ENCODE measurements at places on chromosomes 5 and 9.

DNA sequence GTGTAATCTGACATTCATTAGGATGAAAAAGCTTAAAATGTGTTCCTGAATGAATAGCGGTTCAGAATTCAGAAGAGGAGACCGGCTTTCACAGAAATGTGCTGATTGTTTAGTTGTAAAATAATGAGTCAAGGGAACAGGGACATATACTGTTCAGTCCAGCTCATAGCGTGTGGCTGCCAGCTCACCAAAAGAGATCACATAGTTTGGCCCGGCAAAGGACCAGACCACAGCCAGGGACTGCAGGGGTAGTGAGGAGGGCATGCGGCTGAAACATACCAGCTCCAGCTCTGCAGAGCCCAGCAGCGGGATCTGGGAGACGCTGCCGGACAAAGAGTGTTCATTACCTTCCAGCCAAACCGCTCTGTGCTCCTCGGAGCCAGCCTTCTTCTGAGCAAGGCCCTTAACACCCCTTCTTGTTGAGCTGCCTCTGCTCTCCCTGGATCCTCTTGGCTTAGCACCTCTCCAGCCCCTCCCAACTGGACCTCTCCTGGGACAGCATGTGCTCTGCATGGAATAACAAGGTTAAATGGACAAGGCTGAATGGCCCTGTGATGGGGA, 116.8 kb upstream of the CNTLN start:
- DNase-seq, result no peak
- H3K4me3 ChIP-seq, result no peak overlapping the region
- no peaks in the 10 kb centered on the region for H3K4me1 ChIP-seq
- H3K27ac ChIP-seq, result no peak overlapping the region
- no peaks in the 10 kb centered on the region for H3K27me3 ChIP-seq

DNA sequence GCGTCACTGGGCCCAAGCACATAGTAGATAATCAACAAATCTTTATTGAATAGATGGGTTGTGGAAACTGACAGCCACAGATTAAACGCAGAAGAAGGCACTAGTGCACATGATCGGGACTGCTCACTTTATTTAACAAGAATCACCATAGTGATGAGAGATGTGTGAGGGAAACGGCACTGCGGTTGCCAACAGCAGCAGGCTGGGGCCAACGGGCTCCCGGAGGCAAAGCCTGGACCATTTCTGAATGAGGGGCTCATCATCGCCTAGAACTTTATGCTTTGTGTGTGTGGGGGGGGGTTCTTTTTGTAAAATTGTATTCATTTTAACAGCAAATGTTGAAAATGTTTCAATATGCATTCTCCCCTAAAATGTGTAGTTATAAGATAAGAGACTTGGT, 61.9 kb upstream of the RUFY1 start:
- DNase-seq, result no peak
- H3K27me3 ChIP-seq, result no peaks in the 10 kb centered on the region
- no peaks in the 10 kb centered on the region for H3K36me3 ChIP-seq
- no peaks in the 10 kb centered on the region for H3K4me1 ChIP-seq
- H3K27ac ChIP-seq, result no peak overlapping the region

DNA sequence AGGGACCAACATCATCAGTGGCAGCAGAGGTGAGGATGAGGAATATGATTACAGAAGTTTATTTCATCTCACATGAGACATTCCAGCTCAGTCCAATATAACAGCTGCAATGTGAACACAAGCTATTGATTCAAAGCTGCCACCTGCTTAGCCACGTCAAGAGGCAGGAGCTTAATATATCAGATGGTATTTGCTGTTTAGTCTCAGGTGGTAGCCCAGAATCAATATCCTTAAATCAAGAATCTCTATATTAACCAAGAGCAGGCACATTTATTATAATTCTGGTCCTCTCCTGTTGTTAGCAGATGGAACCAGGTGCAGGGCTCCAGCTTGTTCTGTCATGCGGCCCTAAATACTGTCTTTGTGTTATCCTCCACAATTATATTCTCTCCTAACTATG, 431.6 kb downstream of the ICE1 start:
- no peaks in the 10 kb centered on the region for H3K4me1 ChIP-seq
- no peak overlapping the region for H3K27ac ChIP-seq
- no peak overlapping the region for H3K4me3 ChIP-seq
- no peaks in the 10 kb centered on the region for H3K36me3 ChIP-seq
- DNase-seq, result no peak

DNA sequence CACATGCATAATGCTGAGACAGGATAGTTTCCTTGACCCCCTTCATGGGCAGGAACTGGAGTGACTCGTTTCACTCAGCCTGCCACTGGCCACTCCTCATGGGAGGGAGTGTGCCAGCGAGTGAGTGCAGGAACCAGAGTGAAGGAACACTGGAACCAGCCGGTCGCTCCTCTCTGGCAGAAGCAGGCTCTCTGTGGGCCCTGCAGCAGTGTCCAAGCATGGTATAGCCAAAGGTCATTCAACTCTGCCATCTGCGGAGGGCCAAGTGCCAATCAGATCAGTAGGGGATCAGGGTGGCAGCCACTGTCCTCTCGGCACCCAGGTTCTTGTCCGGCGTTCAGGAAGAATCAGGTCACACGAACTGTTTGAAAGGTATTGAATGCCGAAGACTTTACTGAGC, 169.3 kb upstream of the PPP1R2B start:
- H3K27ac ChIP-seq, result no peak overlapping the region
- DNase-seq, result no peak
- H3K27me3 ChIP-seq, result peaks cover 5% of the 10 kb centered on the region

GRCh38 chr9:80931163-80931562, 758.2 kb downstream of the TLE1 start:
- H3K27ac ChIP-seq, result no peak overlapping the region
- no peaks in the 10 kb centered on the region for H3K4me1 ChIP-seq
- H3K4me3 ChIP-seq, result no peak overlapping the region
- no peaks in the 10 kb centered on the region for H3K27me3 ChIP-seq

DNA sequence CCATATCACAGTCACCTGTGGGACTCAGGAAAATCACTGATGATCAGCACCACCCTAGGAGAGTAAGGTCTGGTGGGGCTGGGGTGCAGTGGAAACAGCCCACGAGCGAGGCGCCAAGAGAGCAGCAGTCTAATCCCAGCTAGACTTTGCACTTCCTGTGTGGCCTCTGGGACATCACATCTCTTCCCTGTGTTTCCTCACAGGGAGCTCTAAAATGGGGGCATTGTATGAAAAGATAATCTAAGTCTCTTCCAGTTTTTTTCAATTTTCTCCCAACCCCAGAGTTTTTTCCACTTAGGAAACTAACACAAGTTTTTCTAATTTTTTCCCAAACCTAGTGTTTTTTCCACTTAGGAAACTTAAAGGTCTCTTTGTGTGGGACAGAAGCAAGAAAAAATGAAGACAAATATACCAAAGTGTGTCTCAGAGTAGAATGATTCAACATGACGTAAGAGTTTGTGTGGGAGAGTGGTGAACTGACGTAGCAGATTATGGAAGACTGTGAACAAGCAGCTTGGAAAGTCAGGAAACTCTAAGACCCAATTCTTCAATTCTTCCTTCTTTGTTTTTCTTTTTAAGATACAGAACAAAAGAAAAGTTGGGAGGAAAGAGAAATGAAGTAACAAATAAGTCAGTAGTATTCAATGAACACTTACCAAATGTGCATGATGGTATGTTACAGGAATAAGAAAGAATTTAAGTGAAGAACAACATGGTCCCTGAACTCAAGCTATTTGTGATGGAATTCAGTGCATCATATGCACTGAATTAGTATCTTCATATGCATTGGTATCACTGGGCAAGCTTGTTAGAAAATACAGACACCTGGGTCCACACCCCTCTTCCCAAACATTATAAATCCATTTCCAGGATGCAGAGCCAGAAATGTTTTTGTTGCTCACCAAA, 51.3 kb downstream of the LHFPL2 start:
- no peaks in the 10 kb centered on the region for H3K36me3 ChIP-seq
- no peaks in the 10 kb centered on the region for H3K27me3 ChIP-seq
- no peak overlapping the region for H3K4me3 ChIP-seq
- H3K4me1 ChIP-seq, result no peaks in the 10 kb centered on the region

DNA sequence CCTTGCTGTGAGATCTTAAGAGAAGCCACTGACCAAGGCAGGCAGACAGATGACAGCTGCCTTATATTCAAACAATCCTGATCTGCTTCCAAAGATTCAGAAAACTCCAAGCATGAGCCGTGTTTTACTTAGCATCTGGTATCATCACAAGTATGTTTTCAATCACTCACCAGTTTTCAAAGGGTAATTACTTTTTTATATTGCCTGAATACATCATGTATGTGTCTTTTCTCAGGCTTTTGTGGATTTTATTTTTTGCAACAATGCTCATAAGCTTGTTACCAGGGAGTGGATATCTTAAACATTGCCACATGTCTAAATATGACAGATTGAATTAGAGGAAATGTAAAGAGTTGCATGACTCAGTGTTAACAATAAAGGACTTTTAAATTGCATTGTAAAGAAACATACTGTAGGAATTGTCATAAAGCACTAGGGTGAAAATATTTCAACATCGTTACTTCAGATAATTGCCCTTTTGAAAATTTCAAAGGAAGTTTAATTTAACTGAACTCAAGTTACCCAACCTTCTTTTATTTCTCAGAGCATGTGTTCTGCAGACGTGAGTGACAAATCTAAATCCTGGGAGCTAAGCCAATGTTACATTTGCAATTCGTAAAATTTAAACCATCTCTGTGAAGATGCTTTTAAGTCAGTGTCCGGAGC, 326.1 kb downstream of the PLK2 start:
- no peak overlapping the region for H3K4me3 ChIP-seq
- H3K27ac ChIP-seq, result no peak overlapping the region
- H3K27me3 ChIP-seq, result no peaks in the 10 kb centered on the region
- no peaks in the 10 kb centered on the region for H3K4me1 ChIP-seq
- no peaks in the 10 kb centered on the region for H3K36me3 ChIP-seq

GRCh38 chr5:10339958-10340357, 13.5 kb upstream of the MARCHF6 start:
- DNase-seq, result no peak
- H3K27ac ChIP-seq, result no peak overlapping the region
- H3K4me1 ChIP-seq, result no peaks in the 10 kb centered on the region
- H3K4me3 ChIP-seq, result no peak overlapping the region
- peaks cover 3% of the 10 kb centered on the region for H3K27me3 ChIP-seq

- no peaks in the 10 kb centered on the region for H3K36me3 ChIP-seq
- H3K4me3 ChIP-seq, result no peak overlapping the region
- no peak overlapping the region for H3K27ac ChIP-seq
- peaks cover 4% of the 10 kb centered on the region for H3K4me1 ChIP-seq
- no peak for DNase-seq
Observed at GRCh38 chr5:174790906-174791305, 66.5 kb downstream of the MSX2 start.

DNA sequence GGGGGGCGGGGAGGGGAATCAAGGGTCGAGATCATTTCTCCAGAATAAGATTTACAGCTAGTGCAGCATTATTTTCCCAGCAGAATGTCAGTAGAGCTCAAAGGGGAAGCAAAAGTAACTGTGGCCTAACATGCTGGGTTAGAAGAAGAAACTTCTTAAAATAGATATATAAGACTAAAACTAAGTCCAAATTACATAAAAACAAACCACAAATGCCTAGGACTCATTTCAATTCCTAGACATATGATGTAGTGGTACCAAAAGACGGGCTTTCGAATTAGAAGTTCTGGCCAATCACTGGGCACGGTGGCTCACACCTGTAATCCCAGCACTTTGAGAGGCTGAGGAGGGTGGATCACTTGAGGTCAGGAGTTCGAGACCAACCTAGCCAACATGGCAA, 20.8 kb upstream of the MELK start:
- DNase-seq, result no peak
- H3K36me3 ChIP-seq, result no peaks in the 10 kb centered on the region
- H3K27me3 ChIP-seq, result no peaks in the 10 kb centered on the region
- no peak overlapping the region for H3K4me3 ChIP-seq
- H3K4me1 ChIP-seq, result no peaks in the 10 kb centered on the region
- H3K27ac ChIP-seq, result no peak overlapping the region

DNA sequence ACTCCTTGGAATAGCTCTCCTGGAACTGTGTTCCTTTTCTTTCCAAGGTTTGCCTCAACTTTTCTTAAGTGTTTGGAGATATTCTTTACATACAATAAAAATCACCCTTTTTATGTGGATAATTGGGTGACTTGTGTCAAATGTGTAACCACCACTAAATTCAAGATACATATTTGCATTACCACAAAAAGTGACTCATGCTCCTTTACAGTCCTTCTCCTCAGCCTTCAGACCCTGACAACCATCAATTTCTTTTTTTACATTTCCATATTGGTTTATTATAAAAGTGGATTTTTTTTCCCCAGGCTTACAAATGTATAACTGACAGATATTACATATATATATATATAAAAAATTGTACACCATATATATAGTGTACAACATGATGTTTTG, 372.0 kb upstream of the KCNN2 start:
- DNase-seq, result no peak
- no peaks in the 10 kb centered on the region for H3K36me3 ChIP-seq
- no peaks in the 10 kb centered on the region for H3K4me1 ChIP-seq
- no peak overlapping the region for H3K4me3 ChIP-seq
- no peaks in the 10 kb centered on the region for H3K27me3 ChIP-seq
- no peak overlapping the region for H3K27ac ChIP-seq

DNA sequence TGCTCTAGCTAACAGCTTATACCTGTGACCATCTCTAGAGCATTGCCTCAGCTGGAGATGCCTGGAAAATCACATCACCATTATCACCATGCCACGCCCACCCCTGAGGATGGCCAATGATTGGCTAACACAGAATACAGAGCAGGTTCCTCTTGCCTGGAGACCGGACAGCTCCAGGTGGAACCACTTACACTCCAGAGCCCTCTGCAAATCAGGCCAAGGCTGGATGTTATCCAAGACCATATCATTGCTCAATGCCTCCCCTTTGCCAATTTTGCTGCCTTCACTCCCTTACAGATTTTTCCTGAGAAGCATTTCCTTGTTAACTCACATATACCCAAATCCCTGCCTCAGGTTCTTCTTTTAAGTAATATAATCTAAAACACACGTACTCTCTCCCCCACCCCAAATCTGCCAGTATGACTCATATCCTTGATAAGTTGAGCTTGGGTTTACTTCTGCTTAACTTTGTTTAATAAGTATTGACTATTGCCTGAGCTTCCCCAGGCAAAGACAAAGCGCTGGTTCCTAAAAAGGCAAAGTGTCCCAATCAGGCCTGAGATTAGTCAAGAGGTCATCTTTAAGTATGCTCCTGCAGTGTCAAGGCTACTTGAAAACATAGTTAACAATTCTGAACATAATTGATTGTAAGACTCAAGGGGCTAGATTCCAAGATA, 309.6 kb downstream of the EPB41L4A start:
- no peaks in the 10 kb centered on the region for H3K4me1 ChIP-seq
- no peak overlapping the region for H3K27ac ChIP-seq
- no peaks in the 10 kb centered on the region for H3K36me3 ChIP-seq
- no peaks in the 10 kb centered on the region for H3K27me3 ChIP-seq

- peaks cover 3% of the 10 kb centered on the region for H3K4me1 ChIP-seq
- DNase-seq, result no peak
- no peak overlapping the region for H3K27ac ChIP-seq
- H3K4me3 ChIP-seq, result no peak overlapping the region
- no peaks in the 10 kb centered on the region for H3K27me3 ChIP-seq
Observed at GRCh38 chr5:143068712-143069111, 298.5 kb downstream of the ARHGAP26 start.

- no peak overlapping the region for H3K4me3 ChIP-seq
- no peaks in the 10 kb centered on the region for H3K27me3 ChIP-seq
- H3K27ac ChIP-seq, result no peak overlapping the region
- no peak for DNase-seq
Observed at GRCh38 chr9:4397917-4398316, 92.4 kb upstream of the SLC1A1 start.

All from CD4-positive, alpha-beta T cell (primary cell).